ENCODE measurements at places on chromosomes 2 and 18. TPM values are rescaled to one million over a fixed set of nuclear protein-coding genes. Genes with fewer than 3 reads are reported as not detected.

VAMP8 gene
- 14.2 TPM for total RNA-seq

DNA sequence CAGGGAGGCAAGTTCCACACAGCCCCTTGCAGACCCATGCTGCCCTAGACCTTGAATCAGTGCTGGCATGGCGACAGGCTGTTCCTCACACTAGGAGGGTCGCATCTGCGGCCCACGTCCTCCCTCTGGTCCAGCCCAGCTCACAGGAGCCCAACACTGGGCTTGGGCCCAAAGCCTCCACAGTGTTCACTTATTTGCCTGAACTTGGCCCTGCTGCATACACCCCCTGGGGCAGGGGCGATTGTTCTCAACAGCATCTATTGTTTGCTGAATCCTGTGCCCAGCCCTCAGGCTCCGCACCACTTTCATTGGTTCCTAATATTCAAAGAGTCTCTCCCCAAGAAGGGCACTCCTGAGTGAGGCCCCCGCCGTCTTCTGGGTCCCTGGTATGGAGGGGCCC, 90.7 kb downstream of the ZBTB7C start:
- no peak overlapping the region for H3K4me3 ChIP-seq
- peaks cover 28% of the 10 kb centered on the region for H3K4me1 ChIP-seq
- no peak for DNase-seq
- no peaks in the 10 kb centered on the region for H3K36me3 ChIP-seq
- H3K27me3 ChIP-seq, result no peaks in the 10 kb centered on the region

SLC8A1 gene
- total RNA-seq, result 9.2 TPM

- H3K27ac ChIP-seq, result no peak overlapping the region
- H3K27me3 ChIP-seq, result peaks cover 51% of the 10 kb centered on the region
- H3K4me3 ChIP-seq, result no peak overlapping the region
- no peak for DNase-seq
- no peaks in the 10 kb centered on the region for H3K4me1 ChIP-seq
- no peaks in the 10 kb centered on the region for H3K36me3 ChIP-seq
These were observed 62.3 kb upstream of the DAPL1 start for GRCh38 chr2:158732573-158733429.

- no peaks in the 10 kb centered on the region for H3K36me3 ChIP-seq
- peak overlapping the region; percentile 88 for H3K27ac ChIP-seq
- DNase-seq, result no peak
- H3K27me3 ChIP-seq, result no peaks in the 10 kb centered on the region
- H3K4me1 ChIP-seq, result no peaks in the 10 kb centered on the region
- H3K4me3 ChIP-seq, result no peak overlapping the region
These were observed 38.4 kb upstream of the GMCL1 start for GRCh38 chr2:69791045-69791444.
